ENCODE measurements at places on chromosomes 12 and 14.

GRCh38 chr12:132154341-132154761, 10.1 kb downstream of the NOC4L start:
- DNase-seq, result no peak

DNA sequence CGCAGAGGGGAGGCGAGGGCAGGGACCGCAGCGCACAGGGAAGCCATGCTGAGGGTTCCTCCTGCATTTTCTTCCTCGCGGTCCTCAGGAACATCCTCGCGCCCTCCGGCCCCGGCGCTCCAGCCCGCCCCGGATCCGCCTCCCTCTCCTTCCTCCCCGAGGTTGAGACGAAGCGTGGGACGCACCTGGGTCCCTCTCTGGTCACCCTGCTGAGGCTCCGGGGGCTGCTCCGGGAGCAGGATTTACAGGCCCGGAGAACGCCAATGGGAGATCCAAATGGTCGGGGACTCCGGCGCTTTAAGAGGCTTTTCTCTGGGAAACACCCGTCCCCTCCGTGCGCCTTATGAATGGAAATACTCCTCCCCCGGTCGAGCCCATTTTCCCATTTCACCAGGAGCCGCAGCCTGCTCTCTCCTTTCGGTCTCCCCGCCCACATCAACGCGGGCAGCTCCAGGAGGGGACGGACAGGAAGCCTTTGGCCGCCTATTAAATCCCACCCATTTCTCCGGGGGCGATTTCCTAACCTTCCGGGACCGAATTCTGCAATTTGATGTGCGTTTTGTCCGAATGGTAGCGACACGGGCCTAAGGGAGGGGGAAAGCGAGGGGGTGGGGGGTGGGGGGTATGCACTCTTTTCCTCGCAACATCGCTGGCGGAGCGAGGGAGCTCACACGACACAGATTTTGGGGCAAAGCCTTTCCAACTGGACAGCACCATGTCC, at the start of gene UNC79:
Gene UNC79 (plus strand): TSS at position 625 of the 721 bp plus-strand sequence. CDS start 91 bp downstream, at position 716.
- no peak for DNase-seq

- DNase-seq, result no peak
These were observed 29.3 kb upstream of the EMP1 start for GRCh38 chr12:13167226-13167625.

DNA sequence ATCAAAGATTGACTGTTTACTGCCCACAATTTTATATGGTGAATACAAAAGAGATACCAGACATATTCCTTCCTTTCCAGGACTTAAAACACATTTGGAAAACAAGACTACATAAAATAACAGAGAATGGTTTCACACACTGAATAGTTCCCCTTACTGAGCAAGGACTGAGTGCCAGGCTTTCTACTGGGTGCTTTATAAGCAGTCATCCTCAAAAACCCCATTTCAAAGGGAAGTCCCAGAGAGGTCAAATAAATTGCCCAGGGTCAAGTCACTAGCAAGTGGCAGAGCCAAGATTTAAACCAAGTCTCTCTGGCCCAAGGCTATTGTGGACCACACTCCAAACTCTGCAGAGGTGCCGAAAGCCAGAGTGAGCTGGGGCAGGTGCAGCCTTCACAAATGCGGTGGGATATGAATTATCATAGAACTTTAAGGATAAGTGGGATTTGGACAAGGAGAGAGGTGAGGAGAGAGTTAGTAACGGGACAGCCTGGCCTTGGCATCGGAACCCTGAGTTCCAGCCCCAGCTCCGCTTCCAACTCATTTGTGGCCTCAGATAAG, 9.1 kb upstream of the RPAP3 start:
- DNase-seq, result no peak

DNA sequence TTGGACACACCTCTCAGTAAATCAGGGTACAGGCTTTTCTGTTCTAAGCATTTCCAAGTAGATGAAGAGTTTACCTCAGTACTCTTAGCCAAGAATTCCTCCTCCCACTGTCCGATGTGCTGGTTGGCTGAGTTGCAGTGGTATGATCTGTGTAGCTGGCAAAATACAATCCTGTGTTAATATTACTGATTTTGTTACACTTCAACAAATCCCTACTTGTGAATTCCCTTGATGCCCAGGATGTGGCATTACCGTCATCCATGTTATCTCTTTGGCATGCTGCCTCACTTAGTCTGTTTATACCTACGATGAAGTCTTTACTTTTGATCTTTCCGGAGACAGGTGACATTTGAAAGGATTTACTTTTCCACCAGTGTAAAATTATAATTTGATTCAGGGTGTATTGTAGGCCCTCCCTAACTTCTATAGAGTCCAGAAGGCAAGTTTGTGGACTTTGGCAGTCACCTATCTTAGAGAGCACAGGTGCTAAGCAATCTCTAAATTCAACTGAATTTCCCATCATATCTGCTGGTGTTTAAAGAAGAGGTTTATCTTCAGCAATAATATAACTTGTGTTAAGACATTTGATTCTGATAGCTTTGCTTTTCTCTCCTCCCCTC, 10.1 kb downstream of the CCDC196 start:
- DNase-seq, result no peak

- no peak for DNase-seq
These were observed 1030.4 kb downstream of the TMEM121 start for GRCh38 chr14:106556665-106557289.

DNA sequence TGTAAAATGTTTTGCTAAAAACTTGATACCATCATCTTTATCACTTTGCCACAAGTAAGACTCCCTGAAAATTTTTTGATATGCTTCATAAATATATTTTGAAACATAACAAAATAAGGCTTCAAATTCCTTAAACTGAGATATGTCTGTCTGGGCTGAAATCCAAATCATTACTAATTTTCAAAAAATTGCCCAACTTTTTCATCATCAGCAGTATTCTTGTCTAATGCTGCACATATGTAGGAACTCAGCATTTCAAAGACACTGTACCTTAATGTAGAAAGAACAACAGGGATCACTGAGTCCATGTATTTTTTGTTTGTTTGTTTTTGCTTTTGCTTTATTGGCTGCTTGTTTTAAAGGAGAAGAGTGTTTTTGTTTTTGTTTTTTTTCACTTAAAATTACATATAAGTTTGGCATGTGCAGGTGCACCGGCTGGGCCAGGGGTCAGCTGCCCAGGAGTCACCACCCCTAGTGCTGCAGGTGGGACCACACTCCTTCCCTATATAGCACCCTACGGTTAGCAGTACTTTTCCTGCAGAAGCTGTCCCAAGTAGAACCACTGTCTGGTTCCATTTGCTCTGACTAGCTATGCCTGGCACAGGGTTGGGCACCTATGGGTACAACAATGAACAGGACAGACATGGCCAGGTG, 231.2 kb downstream of the PIK3C2G start:
- DNase-seq, result no peak

DNA sequence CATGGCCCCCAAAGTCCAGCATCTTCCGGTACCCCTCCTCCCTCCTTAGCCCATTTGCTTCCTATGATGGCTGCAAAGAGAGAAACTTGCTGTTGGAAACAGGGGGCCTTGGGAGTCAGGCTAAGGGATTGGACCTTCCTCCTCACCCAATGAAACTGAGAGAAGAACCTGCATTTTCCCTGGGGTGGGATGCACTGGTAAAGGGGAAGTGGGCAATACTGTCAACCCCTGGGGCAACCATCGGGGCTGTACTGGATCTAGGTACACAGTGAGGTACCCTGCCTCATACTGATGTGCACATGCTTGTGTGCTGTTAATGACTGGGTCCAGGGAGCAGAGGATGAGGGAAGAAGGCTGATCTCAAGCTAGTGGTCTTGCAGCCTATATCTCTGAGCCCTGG, 11.0 kb upstream of the JPH4 start:
- DNase-seq, result no peak

DNA sequence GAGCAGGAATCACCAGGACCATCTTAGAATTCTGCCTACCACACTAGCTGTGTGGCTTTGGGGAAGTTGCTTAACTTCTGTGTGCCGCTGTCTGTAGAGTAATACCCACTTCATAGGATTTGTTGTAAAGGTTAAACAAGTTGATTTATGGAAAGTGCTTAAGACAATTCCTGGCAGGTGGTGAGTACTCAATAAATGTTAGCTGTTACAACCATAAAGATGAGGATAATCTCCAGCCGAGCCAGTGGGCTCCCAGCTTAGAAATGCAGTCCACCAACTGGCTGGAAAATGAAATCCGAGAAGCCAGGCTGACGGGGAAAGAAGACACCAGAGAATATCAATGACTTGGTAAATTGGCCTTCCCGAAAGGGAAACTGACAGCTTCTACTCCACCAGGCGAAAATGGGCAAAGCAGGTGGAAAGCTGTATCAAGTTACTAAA, 173.5 kb downstream of the CHST11 start:
- DNase-seq, result no peak

GRCh38 chr14:33702293-33702692, 248.6 kb downstream of the EGLN3 start:
- no peak for DNase-seq

GRCh38 chr14:24535737-24536136, 27.7 kb upstream of the CMA1 start:
- no peak for DNase-seq

DNA sequence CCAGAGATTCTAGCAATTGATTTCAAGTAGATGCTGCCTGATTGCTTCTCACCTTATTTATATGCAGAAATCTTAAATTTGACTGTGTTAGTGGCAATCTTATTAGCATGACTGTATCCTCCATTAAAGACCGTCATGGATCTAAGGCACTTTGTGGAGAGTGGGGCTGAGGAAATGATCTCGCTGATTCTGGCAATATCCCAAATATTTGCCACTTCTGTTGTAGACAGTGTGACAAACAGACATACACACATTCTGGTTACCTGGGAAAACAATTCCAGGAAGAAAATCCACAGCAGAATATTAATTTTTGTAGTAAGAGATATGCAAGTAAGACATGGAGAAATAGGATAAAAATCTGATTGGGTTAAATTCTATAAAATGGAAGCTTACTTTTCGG, 269.0 kb upstream of the G2E3 start:
- DNase-seq, result no peak

GRCh38 chr12:33771889-33772288, 250.4 kb upstream of the ALG10 start:
- no peak for DNase-seq

GRCh38 chr12:20549108-20549719, 145.9 kb upstream of the SLCO1C1 start:
- DNase-seq, result peak; percentile 5

DNA sequence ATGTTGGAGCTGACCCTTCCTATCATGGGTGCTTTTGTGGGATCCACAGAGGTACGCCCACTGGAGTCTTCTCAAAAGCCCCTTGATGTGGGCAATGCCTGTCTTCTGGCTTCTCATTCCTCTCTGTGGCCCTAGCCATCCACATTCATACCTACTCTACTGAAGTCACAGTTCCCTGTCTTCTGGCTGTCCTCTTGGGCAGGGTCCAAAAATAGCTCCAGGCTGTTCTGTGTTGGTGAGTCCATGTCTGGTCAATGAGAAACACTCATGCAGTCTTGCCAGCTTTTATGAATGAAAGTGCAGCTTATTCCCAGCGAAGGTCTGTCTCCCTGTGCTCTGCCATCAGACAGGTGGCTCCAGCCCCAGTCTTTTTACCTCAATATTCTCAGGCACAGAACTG, 135.9 kb upstream of the MDM1 start:
- no peak for DNase-seq

DNA sequence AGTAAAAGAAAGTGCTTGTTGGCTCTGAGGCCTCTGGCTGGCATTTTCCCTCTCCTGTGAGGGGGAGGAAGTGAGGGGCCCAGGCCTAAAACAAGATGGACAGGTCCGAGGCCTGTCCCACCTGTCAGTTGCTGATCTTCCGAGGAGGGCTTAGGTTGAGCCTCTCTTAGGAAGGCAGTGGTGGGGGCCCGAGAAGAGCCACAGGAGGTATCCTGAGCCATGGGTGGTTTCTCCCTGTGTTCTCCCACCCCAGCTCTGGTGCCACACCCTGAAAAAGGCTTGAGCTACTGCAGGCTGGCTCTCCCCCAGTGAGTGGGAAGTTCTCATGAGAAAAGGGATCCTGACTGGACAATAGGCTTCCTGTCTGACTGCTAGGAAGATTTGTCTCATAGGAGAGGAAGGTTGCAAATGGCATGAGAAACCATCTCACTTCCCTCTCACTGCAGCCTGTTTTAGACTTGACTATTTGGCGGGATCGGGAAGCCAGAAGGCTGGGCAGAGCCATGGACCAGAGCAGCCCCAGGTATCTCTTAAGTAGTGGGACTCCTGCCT, 72.1 kb upstream of the SRSF5 start:
- no peak for DNase-seq

GRCh38 chr12:78403136-78403535, 461.4 kb upstream of the SYT1 start:
- DNase-seq, result peak; percentile 59

- DNase-seq, result no peak
These were observed 1.0 kb upstream of the NAP1L1 start for GRCh38 chr12:76085520-76085868.

DNA sequence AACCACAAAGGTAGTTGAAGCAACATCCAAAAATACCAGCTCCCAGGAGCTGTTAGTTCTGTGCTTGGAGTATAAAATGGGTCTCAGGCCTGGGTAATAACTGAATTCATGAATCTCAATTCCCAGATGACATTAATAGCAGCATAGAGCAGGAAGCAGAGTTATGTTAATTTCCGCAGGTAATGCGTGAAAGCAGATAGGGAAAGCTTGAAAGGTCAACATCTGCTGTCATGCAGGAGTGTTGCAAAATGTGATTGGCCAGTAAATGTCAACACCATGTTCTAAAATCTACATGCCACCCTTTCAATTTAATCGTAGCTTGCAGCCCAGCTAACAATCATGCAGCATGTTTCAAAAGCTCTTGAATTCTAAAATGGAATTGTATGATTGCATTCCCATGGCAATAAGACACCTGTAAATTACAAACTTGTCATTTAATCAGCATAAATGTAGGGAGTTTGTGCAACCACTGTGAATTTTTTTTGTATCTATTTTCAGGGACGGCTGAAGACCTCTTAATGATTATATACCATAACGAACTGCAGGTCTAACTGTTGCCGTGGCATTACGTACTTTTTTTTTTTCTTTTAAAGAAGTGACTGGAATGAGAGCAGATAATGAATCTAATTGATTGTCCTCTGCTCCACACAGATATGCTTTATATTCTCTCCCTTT, 635.8 kb upstream of the FOXG1 start:
- no peak for DNase-seq

- DNase-seq, result no peak
These were observed 3.1 kb downstream of the GARIN2 start for GRCh38 chr14:67192366-67192765.

- DNase-seq, result no peak
These were observed 106.6 kb upstream of the ATP2B1 start for GRCh38 chr12:89815225-89815624.

GRCh38 chr14:76462330-76462729, 86.4 kb downstream of the ESRRB start:
- DNase-seq, result no peak

GRCh38 chr12:23560611-23561010, 388.9 kb downstream of the SOX5 start:
- no peak for DNase-seq

Measured in SJSA1 (cell line).